WTC11 (cell line): ENCODE measurements at places on chromosomes 4 and X. TPM values are rescaled to one million over a fixed set of nuclear protein-coding genes. Genes with fewer than 3 reads are reported as not detected.

YY2 gene
- 0.78 to 1.4 TPM (median 0.82 TPM) in 3 replicates for total RNA-seq

SERPINA7 gene
- total RNA-seq = not detected in 3 replicates

CAMK2D gene
- total RNA-seq = 15.8 to 17.7 TPM (median 16.5 TPM) in 3 replicates

DNA sequence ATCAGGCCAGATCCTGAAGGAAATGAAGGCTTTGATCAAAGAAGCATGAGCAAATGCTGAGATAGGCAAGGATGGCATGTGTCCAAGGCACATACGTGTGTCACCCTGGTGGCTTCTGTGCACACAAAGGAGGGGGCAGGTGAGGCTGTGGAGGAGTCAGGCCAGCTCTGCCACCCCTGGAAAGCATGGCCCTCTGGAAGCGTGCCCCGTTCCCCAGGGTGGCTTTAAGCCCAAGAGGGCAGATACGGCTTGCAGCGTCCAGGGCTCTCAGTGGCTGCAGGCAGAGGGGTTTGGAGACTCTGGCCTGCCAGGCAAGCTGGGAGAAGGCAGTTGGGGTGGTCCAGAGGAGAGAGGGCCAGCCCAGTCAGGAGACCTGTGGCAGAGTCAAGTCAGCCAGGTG, 25.6 kb downstream of the PNMA6E start:
- no peak for DNase-seq

GRCh38 chr4:146095091-146095690, 80.3 kb upstream of the LSM6 start:
- DNase-seq = peak; percentile 37

- DNase-seq = no peak
These were observed 44.7 kb upstream of the BEX4 start for GRCh38 chrX:103170216-103170615.

DNA sequence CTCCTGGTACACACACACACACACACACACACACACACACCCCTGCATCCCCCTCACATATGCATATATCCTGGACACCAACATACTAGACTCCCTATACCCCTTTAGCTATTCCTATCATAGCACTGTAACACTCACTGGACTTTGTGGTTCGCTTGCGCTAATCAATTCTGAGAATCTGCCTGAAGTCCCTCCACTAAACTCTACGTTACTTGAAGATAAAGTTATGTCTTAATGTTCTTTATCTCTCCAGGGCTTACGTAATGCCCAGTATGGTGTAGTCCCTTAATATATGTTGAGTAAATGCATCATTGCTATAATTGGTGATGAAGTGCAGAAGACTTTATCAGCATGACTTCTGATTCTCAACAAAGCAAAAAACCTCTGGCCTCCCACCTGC, 32.3 kb downstream of the PTCHD1 start:
- DNase-seq = no peak
